ENCODE measurements at places on chromosomes 3 and 15.

DNA sequence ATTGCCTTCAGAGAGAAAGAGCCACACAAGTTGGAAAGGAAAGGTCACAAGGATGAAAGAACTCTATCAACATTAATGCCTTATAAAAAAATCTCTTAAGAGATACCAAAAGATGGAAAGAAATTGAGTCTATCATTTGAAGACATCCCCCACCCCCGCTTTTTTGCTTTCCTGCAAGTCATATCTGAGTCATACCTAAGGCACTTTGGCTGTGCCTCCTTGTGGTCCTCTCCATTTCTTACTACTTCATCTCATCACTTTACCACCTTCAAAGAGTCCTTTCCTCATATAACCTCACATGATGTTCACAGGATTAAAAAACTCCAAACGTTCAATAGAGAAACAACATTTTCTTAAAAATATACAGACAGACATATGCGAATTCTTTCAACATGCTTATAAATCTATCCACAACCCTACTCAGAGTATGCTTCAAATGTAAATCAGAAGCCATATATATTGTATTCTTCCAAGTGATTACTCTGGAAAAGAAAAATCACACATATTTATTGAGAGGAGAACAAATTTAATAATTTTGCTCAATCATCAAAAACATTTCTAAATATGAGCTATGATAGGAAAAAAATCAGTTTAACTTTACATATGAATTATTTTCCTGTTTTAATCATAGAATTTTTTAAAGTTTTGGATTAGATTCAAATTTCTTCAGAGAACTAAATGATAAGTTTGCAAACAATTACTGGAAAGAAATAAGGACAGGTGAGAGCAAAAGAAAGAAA lies 1003.9 kb upstream of the CFAP20DC start:
- no peak for DNase-seq

DNA sequence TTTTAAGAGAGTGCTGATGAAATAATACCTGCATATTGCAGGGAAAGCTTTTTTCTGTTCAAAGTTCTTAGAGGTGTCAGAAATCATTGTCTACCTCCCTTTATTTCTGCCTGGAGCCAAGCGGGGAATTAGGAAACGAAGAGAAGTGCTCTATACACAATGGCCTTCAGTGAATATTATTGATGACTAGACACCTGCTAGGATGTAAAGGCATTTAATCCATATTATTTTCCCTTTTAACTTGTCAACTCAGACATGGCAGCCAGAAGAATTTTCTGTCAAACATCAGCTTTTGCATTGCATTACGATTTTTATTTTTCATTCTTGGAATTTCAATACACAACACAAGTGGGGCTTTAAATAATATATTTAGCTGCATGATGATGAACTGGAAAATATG lies 24.7 kb downstream of the CADM2 start:
- DNase-seq, result no peak

DNA sequence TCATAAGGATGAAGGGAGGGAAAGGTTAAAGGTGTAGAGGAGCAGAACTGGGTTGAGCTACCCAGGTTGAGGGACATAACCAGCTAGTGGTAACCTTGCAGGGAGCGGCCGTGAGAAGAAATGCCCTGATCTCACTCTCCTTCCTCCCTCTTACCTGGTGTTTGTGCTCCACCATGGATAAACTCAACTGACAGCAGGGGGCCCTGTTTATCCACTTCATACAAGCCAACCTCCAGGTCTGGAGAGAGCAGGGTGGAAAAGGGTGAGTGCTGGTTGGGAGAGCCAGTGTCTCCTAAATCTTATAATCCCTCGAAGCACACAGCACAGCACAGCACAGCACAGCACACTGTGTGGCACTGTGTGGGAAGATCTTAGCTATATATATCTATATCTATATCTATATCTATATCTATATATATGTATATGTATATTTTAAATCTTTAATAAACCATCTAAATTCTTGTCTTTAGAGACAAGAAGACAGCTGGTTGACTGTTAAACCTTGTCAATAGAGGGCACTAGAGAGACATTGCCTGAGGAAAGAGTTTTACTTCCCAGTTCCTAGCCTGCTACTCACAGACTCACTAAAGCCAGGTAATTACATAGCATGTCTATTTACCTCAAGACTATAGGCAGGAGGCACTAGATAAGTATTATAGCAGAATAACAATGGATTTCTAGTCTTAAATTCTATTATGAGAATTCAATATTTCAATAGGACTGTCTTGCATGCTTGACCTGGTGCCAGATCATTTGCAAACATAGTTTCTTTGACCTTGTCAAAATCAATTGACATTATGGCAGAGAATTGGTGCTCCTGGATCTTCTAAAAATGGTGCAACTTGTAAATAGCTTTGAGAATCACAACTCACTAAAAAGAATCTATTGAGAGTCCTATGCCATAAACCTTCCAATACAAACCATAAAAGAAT lies 21.7 kb upstream of the FMN1 start:
- DNase-seq, result no peak

- no peak for DNase-seq
Measured at GRCh38 chr15:100168787-100169186, 173.0 kb downstream of the ADAMTS17 start.

DNA sequence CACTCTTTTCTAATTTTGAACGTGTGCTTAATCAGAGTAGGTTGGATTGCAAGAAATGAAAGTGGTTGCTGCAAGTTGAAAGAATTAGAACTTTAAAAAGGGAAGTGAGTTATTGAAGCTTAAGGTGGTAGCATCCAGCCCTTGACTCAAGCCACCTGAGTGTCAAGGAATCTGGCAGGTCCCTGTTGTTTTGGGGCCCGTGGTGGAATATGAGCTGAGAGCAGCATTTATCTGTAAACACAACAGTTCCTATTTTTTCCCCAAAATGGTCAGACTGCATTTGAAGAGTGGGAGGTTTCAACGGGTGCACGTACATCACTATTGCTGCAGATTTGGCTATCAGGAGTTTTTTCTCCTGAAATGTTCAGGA lies 1.7 kb downstream of the ITPR1 start:
- no peak for DNase-seq

DNA sequence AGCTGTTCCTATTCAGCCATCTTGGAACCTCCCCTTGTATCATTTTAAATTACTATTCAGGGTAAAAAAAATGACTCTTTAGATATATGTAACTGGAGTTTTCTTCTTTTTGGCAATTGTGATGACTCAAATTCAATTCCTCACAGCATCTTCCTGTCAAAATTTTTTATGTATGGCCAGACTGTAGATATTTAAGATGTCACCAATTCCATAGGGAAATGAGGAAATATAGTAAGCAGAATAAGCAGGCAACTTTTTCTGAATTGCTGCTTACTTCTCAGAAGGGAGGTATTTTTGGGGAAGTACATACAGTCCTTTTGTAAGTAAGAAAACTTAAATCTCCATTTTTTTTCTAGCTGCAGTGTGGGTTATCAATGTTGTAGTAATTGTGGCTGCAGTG lies 28.8 kb downstream of the EAF2 start:
- DNase-seq, result no peak

DNA sequence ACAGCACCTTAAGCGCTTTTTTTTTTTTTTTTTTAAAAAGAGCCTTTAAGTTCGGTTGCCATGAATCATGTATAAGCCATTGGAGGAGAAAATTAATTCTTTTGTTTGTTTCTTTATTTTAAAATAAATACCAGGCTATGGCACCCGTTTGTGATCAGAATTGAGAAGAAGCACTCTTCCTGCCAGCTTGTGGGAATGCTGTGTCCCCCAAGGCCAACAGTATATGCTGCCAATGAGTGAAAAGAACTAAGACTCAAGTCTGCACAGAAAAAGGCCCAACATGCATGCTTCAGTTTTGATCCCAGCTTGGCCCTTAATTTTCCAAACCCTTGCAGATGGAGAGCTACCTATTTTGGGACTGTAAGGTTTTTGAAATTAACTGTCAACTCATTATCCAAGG lies 90.5 kb downstream of the LRRC3B start:
- no peak for DNase-seq

- no peak for DNase-seq
Measured at GRCh38 chr3:97992547-97993173, 20.4 kb upstream of the RIOX2 start.

GRCh38 chr15:42992626-42993025 lies 72.0 kb upstream of the TTBK2 start:
- DNase-seq, result no peak

DNA sequence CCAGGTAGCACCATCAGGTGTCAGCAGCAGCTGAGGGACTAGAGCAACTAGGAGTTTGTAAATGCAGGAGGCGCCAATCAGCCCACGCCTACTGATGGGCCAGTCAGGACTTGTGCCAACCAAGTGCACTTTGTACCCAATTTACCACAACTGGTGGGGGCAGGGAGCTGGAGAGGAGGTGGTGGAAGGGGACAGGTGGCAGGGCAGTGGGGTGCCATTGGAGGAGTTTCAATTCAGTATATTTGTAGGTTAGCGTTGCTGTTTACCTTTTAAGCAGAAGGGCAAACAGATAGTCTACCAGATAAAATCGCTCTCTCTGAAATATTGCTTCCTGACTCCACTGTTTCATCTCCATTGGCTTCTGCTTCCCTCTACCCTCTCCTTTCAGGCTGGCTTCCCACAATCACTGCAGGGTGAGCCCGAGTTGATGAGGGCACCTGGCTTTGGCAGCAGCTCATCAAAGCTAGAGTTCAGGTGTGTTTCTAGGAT lies 75.7 kb downstream of the TRIM69 start:
- no peak for DNase-seq

DNA sequence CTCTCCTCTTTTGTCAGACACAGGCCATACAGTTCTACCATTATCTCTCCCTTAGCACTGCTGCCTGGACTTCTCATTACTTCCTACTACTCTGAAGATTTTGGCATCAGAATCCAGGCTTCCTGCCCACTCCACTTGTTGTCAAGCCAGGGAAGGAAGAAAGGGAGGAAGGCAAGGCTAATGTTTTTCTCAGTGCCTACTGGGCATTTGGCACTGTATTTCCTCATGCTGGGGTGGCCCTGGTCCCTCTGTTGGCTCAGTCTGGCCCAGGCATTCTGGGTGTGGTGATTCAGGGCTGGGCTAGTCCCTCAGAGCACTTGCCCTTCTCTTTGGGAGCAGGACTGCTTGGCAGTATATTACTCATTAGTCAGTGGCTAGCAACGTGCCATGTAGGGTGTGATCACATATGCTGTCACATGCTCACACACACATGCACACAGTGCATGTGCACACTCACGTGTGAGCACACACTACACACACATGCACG lies 52.9 kb downstream of the BSN start:
- DNase-seq, result no peak

- DNase-seq, result no peak
Measured at GRCh38 chr15:64284042-64284441, 71.9 kb downstream of the CSNK1G1 start.

GRCh38 chr3:55490276-55490913 lies 3.3 kb upstream of the WNT5A start:
- no peak for DNase-seq

- peak; percentile 58 for DNase-seq
Measured at GRCh38 chr3:121660356-121661171, at the start of gene HCLS1. HCLS1 (minus strand) TSS chr3:121660903; CDS start chr3:121658347, 2,556 bp downstream.

DNA sequence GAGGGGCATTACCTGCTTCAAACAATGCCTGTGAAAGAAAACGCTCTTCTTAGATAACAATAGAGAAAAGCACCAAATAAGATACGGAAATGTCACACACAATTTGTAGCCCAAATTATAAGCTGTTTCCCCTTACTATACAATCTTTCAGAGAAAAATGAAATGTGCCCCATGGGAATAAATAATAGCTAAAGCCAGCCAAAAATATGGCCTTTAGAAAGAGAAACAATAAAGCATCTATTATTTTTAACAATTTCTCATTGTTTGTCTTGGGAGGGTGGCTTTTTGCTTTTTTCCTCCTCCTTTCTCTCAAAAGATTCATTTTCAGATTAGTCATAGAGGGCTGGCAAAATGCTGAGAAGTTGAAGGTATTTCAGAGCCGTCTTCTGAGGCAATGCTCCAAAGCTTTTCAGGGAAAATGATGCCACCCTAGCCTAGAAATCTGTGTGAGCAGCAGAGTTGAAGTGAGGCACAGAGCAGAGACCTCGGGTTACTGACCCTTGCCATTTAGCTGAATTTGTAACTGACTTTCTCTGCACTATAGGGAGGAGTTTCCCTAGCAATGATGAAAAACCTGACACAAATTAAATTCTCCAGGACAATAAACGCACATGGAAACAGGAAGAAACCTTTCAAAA lies 86.3 kb upstream of the PRICKLE2 start:
- DNase-seq, result no peak

DNA sequence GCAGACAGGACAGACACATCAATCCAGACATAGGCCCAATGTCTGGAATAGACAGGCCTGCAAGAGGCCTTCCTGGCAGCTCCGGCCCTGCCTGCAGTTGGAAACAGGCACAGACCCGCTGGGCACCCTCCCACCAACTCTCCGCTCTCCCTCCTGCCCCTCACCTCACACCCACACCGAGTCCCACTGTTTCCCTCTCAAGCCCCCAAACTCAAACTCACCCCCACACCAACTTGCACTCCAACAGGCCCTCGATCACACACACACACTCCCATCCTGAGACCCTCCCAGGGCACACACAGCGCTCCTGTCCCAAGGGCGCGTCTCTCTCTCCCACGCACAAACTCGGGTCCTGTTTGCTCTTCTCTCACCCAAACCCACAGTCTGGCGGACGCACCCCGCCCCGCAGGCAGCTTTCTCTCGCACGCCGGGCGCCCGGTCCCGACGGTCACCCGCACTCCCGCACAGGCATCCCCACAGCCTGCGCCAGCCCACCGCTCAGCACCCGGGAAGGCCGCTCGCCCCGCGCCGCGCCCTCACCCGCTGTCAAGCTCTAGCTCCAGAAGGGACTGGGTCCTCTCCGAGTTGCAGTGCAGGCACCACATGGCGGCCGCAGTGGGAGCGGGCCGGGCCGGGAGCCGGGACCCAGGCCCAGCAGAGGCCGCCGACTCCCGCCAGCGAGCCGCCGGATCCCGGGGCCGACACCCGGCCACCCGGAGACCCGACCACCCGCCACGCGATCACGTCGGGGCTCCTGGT lies 106.2 kb downstream of the IQSEC1 start:
- DNase-seq, result no peak

DNA sequence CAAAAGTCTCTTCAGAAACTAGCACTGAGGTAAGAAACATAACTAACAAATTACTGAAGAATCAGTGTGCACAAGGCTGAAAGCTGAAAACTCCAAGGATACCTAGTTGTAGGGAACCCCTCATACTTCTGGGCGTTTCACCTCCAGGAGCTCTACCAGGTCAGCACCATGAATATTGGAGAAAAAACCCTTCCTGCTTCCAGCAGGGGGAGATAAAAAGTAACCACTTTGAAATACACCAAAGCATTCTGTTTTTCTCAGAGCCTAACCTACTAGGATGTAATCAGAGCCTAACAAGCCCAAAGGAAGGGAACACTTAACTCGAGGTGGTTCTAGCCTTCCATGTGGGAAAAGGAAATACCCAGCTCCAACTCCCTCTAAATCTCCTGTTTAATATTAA lies 175.8 kb upstream of the MME start:
- no peak for DNase-seq

Measured in activated T-helper 9 cell treated with anti-CD3 and anti-CD28 coated beads, Interleukin-2, amount 50 U/mL, for 16 hours (primary cell).